ENCODE measurements at places on chromosomes 16 and 17.

- DNase-seq, result no peak
Observed at GRCh38 chr16:78524066-78524595, 424.7 kb downstream of the WWOX start.

- DNase-seq, result no peak
Observed at GRCh38 chr17:48728232-48729231, at the start of gene HOXB13. TSS of gene HOXB13 (minus strand) at chr17:48728750. CDS start at chr17:48728593, 157 bp downstream.

DNA sequence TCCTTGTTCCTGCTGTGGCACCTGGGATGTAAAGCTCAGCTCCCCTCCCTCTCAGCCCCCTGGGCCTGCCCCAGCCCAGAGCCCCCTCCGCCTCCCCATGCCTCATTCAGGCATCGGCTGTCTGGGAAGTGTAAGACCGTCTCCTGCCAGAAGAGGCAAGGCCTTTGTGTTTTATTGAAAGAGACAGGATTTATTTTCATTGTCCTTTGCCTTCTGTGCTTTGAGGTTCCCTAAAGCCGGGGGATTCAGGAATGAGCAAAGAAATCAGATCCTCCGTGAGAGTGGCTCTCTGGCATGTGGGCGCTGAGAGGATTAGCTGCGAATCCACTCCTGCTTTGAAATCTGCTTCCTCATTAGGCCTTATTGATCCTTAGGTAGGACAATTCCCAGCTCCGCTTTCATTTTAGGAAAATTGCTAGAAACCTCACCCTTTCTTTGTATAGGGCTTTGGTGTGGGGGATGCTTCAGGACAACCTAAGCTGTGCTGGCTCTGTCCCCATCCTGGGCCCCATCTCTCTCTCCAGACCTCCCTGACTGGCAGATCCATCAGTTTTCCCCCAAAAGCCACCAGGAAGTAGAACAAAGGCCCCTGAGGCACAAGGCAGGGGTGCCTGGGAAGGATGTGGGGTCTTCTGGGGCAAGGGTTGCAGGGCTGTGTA is 211.5 kb upstream of the TNRC6C start:
- no peak for DNase-seq

DNA sequence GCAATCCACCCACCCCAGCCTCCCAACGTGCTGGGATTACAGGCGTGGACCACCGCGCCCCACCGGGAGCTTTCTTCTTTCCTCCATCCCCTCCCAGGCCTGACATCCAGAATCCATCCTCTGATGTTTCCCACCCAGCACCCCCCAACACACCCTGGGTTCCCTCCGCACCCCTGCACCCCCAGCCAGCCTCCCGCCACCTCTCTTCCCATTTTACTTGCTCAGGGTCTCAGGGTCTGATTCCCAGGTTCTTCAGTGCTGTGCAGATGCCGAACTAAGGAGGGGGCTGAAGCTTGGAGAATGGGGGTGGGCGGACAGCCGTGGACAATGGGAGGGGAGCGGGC is 225 bp downstream of the ASGR1 start:
- no peak for DNase-seq

GRCh38 chr16:543301-544164 is 16.0 kb downstream of the CAPN15 start:
- no peak for DNase-seq

GRCh38 chr17:78496311-78496710 is 80.9 kb downstream of the DNAH17 start:
- DNase-seq, result no peak

All from renal cortex interstitium (tissue), 15 donors.